Activated CD8-positive, alpha-beta memory T cell treated with anti-CD3 and anti-CD28 coated beads, Interleukin-2, amount 10 ng/mL, durations not matched to agents 7 days and 5 days (primary cell): ENCODE measurements at places on chromosomes 13 and 19.
A peak's percentile ranks its signal among the peaks of the same experiment; 100 is the strongest.

GRCh38 chr13:103277959-103278694 is 211.9 kb upstream of the SLC10A2 start:
- no peak overlapping the region for H3K4me3 ChIP-seq
- H3K27me3 ChIP-seq, result no peaks in the 10 kb centered on the region
- no peak overlapping the region for H3K27ac ChIP-seq
- no peak for DNase-seq

GRCh38 chr13:52882785-52883184 is 34.3 kb upstream of the PCDH8 start:
- H3K4me3 ChIP-seq, result no peak overlapping the region
- no peak overlapping the region for H3K27ac ChIP-seq
- DNase-seq, result no peak
- no peaks in the 10 kb centered on the region for H3K36me3 ChIP-seq

- no peaks in the 10 kb centered on the region for H3K27me3 ChIP-seq
- DNase-seq, result no peak
- H3K4me3 ChIP-seq, result no peak overlapping the region
- H3K27ac ChIP-seq, result peak overlapping the region; percentile 15
Observed at GRCh38 chr19:56111601-56112312, 9.3 kb downstream of the ZNF787 start.

DNA sequence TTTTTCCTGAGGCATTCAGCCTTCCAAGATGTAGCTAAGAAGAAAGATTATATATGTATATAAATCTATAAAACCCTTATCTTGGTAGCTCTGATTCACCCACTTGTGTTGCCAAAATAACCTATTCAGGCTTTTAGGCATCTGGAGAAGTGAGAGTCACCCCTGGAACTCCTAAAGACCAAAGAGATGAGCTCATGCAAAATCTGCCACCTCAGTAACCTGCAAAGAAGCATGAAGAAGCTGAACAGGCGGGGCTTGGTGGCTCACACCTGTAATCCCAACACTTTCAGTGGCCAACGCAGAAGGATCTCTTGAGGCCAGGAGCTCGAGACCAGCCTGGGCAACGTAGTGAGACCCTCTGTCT is 393.7 kb downstream of the FOXO1 start:
- H3K4me3 ChIP-seq, result no peak overlapping the region
- no peaks in the 10 kb centered on the region for H3K27me3 ChIP-seq
- H3K4me1 ChIP-seq, result peaks cover 22% of the 10 kb centered on the region
- H3K36me3 ChIP-seq, result no peaks in the 10 kb centered on the region
- no peak for DNase-seq

DNA sequence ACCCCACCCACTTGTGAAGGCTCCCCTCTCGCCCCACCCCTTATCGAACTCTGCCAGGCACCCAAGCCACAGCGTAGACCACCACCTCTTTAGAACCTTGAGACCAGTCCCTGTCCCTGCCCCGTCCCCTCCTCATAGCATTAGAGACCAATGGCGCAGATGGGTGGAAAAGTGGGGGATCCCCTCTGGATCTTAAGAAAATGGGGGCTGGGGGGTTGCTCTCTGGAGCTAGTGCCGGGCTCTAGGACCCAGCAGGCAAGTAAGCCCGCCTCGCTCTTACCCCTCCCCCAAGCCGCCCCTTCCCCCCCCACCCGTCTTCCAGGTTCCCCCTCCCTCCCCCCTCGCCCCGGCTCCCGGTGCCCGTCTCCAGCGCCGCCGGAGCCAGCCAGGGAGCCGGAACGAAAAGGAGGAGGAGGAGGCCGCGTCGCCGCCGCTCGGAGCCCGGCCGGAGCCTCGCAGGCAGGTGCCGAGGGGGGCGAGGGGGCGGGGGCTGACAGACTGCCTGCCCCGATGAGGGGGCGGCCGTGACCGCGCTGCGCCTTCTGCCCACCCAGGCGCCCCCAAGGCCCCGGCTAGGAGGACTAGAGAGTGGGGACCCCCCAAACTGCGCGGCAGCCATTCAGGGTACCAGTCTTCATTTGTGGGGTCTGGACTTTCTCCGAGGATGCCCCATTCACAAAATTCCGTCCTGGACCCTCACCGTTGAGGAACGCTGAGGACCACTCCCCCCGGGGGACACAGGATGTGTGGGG is at the start of gene SPRED3:
Gene SPRED3, plus strand, starts transcription at position 349 of the 752 bp plus-strand sequence. CDS start 1,606 bp downstream, outside the sequence.
- peak within 1 kb of the TSS; percentile 70 for H3K4me3 ChIP-seq
- no peak for DNase-seq
- peak within 1 kb of the TSS; percentile 44 for H3K27ac ChIP-seq
- peaks cover 4% of the 10 kb centered on the region for H3K36me3 ChIP-seq

GRCh38 chr19:8487137-8487851 is 15.1 kb downstream of the PRAM1 start:
- H3K27me3 ChIP-seq, result no peaks in the 10 kb centered on the region
- peaks cover 43% of the 10 kb centered on the region for H3K36me3 ChIP-seq
- H3K27ac ChIP-seq, result peak overlapping the region; percentile 82
- DNase-seq, result peak; percentile 78
- no peak overlapping the region for H3K4me3 ChIP-seq

GRCh38 chr13:110245416-110245899 is 61.5 kb downstream of the COL4A1 start:
- H3K27ac ChIP-seq, result no peak overlapping the region
- no peaks in the 10 kb centered on the region for H3K36me3 ChIP-seq
- H3K27me3 ChIP-seq, result peaks cover 6% of the 10 kb centered on the region
- no peak overlapping the region for H3K4me3 ChIP-seq

DNA sequence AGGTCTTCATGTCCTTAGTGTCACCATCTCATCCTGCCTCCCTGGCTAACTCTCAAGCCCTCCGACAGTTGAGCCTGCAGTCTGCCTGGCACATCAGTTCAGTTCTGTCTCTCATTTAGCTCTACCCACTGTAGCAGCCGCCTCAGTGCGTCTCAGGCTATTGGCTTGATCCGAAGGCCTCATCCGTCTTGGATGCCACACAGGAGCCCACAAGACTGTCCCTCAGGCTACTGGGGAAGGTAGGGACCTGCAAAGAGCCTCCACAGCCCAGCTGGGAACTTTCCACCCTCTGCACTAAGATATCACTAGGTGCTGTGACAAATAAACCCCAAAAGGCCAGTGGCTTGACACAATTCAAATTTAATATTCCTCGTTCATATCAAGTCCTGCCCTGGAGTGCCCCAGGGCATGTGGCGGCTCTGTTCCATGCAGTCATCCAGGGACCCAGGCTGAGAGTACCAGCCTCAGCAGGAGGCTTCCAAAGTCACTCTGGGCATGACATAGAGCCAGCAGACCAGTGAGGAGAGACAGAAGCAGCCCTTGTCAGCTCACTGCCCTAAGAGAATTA is 5.7 kb downstream of the VSTM2B start:
- peaks cover 55% of the 10 kb centered on the region for H3K27me3 ChIP-seq
- peaks cover 1% of the 10 kb centered on the region for H3K36me3 ChIP-seq
- no peak overlapping the region for H3K4me3 ChIP-seq
- peaks cover 26% of the 10 kb centered on the region for H3K4me1 ChIP-seq
- no peak for DNase-seq

- DNase-seq, result no peak
- H3K4me1 ChIP-seq, result no peaks in the 10 kb centered on the region
- peaks cover 18% of the 10 kb centered on the region for H3K27me3 ChIP-seq
- H3K27ac ChIP-seq, result no peak overlapping the region
- no peaks in the 10 kb centered on the region for H3K36me3 ChIP-seq
Observed at GRCh38 chr13:26831336-26831908, 70.8 kb upstream of the GPR12 start.

DNA sequence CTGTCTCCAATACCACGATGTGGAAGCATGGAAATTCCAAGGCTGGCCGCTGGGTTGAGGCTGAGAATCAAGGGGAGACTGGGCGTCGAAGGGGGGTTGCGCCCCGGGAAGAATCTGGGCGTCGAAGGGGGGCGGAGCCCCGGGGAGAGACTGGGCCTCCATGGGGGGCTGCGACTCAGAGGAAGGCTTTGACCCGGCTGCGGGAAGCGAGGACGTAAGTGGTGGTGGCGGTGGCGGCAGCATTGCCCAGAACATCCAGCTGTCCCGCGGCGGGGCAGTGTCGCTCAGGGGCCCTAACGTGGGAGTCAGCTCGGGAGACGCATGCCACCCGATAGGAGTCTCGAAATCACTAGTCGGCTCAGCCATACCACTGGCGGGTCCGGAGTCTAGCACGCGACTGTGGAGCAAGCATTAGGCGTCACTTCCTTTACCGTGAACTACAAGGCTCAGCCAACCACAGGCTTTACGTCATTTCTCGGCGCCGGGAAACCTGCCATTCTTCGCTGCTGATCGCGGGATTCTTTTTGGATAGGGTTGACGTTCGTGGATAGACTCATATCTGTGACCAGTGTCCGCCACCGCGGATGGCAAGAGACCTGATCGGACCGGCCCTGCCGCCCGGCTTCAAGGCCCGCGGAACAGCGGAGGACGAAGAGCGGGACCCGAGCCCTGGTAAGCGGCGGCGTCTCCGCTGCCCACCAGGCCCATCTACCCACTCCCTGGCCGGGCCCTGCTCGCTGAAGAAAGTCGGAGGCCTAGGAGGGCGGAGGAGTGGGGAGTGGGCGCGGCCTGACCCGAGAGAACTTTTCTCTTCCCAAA is at the start of the genes GPALPP1 and NUFIP1:
Gene GPALPP1, plus strand, starts transcription at position 468 of the 819 bp plus-strand sequence. Its CDS starts 117 bp downstream, at position 585.
Gene NUFIP1, minus strand, starts transcription at position 401 of the 819 bp plus-strand sequence. Its CDS starts 35 bp downstream, at position 366.
- peak; percentile 97 for DNase-seq
- H3K36me3 ChIP-seq, result peaks cover 13% of the 10 kb centered on the region

DNA sequence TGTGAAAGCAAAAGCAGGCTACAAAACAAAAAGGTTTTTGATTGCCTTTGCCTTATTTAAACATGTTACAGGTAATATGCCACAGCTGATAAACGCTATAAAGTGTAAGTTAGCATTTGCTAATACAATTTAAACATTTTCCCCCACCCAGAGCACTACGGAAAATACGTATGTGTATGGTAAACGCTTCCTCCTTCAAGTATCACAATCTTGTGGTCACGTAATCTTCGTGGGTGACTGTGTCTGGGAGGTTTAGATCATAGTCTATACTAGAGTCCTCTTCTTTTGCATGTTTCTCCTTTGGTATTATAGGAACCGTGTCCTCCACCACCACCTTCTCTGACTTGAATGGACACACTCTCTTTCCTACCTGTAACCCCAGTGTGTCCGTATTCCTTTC is 38.1 kb upstream of the POSTN start:
- no peak for DNase-seq
- no peak overlapping the region for H3K27ac ChIP-seq
- H3K4me1 ChIP-seq, result no peaks in the 10 kb centered on the region
- no peaks in the 10 kb centered on the region for H3K27me3 ChIP-seq

DNA sequence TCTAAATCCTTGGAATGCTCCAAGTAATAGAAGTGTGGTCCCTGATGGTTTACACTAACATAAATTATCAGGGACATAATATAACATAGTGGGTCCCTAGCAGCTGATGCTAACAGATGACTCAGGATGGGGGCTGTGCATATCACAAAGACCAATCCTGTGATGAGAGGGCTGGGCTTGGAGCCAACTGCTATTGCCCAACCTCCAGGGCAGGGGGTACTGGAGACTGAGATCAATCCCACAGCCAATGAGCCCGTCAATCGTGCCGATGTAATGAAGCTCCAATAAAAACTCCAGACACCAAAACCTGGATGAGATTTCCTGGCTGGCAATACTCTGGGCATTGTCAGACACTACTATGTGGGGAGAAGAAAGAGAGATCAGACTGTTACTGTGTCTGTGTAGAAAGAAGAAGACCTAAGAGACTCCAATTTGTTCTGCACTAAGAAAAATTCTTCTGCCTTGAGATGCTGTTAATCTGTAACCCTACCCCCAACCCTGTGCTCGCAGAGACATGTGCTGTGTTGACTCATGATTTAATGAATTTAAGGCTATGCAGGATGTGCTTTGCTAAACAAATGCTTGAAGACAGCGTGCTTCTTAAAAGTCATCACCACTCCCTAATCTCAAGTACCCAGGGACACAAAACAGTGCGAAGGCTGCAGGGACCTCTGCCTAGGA is 33.4 kb downstream of the ABCC4 start:
- H3K4me1 ChIP-seq, result peaks cover 4% of the 10 kb centered on the region
- no peak overlapping the region for H3K4me3 ChIP-seq
- H3K27me3 ChIP-seq, result no peaks in the 10 kb centered on the region
- DNase-seq, result no peak
- peaks cover 17% of the 10 kb centered on the region for H3K36me3 ChIP-seq

- H3K27me3 ChIP-seq, result peaks cover 81% of the 10 kb centered on the region
- H3K27ac ChIP-seq, result peak overlapping the region; percentile 60
- no peak overlapping the region for H3K4me3 ChIP-seq
- H3K36me3 ChIP-seq, result peaks cover 7% of the 10 kb centered on the region
Observed at GRCh38 chr13:112062571-112063570, 4.1 kb upstream of the SOX1 start.

- H3K27ac ChIP-seq, result no peak overlapping the region
- H3K4me1 ChIP-seq, result no peaks in the 10 kb centered on the region
- no peaks in the 10 kb centered on the region for H3K36me3 ChIP-seq
- no peak overlapping the region for H3K4me3 ChIP-seq
- no peak for DNase-seq
Observed at GRCh38 chr19:18649371-18650020, 12.7 kb downstream of the KLHL26 start.

- H3K36me3 ChIP-seq, result no peaks in the 10 kb centered on the region
- DNase-seq, result no peak
- no peak overlapping the region for H3K27ac ChIP-seq
Observed at GRCh38 chr19:18377026-18377425, 8.9 kb upstream of the GDF15 start.

- H3K27me3 ChIP-seq, result peaks cover 14% of the 10 kb centered on the region
- DNase-seq, result no peak
- no peak overlapping the region for H3K4me3 ChIP-seq
- no peaks in the 10 kb centered on the region for H3K36me3 ChIP-seq
Observed at GRCh38 chr19:7883796-7884570, 4.3 kb upstream of the LRRC8E start.

DNA sequence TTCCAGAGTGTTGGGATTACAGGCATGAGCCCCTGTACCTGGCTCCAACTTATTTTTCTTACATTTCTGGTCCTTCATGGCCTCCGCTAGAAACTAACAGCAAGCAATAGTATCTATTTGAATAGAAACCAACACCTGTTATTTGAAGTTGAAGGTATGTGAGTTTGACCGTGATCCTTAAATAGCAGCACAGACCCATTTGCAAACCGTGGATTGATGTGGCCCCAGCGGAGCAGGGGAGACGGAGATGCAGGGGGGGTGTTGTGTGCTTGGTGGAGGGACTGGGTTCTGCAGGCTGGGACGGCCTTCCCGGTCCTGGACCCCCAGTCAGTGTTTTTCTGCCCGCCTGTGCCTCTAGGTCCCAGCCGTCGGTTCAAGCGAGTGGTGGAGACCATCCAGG is 16.9 kb downstream of the TMEM150B start:
- peaks cover 6% of the 10 kb centered on the region for H3K4me1 ChIP-seq
- H3K36me3 ChIP-seq, result peaks cover 4% of the 10 kb centered on the region
- H3K27me3 ChIP-seq, result no peaks in the 10 kb centered on the region
- no peak overlapping the region for H3K27ac ChIP-seq
- DNase-seq, result no peak
- H3K4me3 ChIP-seq, result no peak overlapping the region
